Thymus (tissue), 14 donors: ENCODE measurements at places on chromosomes 2 and 18. TPM values are rescaled to one million over a fixed set of nuclear protein-coding genes. Genes with fewer than 3 reads are reported as not detected.
A peak's percentile ranks its signal among the peaks of the same experiment; 100 is the strongest.

GRCh38 chr2:129293326-129293725 lies 686.1 kb upstream of the RAB6C start:
- no peak for DNase-seq

The PJVK gene
- total RNA-seq = 1.6 TPM

- DNase-seq = no peak
Measured at GRCh38 chr2:38672445-38673391, 6.8 kb downstream of the GALM start.

- DNase-seq = no peak
Measured at GRCh38 chr2:562391-563364, 114.5 kb downstream of the TMEM18 start.

DNA sequence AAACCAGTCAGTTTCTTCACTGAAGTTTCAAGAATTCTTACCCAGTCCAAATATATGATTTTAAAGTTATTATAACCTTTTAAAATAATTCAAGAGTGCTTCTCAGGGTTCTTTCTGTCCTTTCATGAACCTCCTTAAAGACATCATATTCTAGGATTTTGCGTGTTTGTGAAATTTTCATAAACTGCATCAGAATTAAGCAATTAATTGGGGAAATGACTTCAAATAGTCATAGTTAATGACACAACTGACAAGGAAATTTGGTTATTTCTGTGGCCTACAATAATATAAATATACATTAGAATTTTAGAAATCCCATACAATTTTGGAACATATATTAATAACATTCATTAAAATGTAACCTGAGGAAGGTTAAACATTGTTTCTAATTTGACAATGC lies 10.5 kb downstream of the CYP27A1 start:
- DNase-seq = no peak

DNA sequence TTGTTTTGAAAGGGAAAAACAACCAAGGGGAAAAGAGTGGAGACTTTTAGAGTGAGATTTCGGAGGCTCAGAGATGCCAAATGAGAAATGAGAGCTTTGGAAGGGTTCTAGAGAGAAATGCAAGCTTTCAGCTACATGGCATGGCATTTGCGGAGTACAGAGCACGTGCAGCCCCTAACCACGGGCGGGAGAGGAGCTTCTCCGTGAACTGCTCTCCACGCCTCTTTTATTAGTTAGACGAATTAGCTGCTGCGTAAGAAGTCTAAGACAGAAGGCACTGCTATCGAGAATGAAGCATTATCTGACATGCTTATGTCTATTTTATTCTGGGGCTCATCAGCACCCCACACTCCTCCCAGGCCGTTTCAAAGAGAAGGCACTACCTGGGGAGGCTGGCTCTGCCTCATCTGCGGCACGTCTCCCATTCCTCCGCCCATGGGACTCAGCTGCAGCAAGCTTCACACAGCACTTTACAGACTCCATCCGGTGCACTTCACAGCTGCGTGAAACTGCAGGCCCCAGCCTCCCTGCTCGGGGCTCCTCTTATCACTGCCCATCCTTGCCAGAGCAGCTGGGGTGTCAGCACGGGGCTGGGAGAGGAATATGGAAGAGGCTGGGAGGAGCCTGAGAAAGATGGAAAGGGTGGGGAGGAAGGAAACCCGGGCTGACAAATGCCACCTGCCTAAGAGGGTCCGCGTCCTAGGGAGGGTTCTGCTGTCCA lies 207.3 kb upstream of the APCDD1 start:
- peak; percentile 55 for DNase-seq

- no peak for DNase-seq
Measured at GRCh38 chr2:213868526-213868925, 542.3 kb upstream of the VWC2L start.

The CD8B2 gene
- 22.1 TPM for total RNA-seq

DNA sequence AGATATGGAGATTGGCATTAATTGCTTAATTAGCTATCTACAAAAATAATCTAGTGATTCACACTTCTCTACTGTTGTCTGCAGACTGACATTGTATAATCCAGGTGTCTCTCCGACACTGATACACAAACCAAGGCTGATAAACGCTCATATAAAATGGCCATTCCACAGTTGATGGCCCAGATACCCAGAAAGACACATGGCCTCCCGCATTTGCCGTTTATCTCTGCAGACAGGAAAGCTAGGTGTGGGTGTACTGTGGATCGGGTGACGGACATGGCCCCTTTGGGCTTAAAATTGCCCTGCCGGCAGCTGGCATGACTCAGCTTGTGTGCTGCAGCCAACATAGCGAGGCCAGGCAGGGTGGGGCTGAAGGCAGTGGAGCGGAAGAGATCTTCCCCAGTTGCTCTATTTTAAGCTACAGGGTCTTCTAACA lies 18.5 kb downstream of the PMAIP1 start:
- DNase-seq = peak; percentile 46

The SERPINB12 gene
- 2.6 TPM for total RNA-seq

DNA sequence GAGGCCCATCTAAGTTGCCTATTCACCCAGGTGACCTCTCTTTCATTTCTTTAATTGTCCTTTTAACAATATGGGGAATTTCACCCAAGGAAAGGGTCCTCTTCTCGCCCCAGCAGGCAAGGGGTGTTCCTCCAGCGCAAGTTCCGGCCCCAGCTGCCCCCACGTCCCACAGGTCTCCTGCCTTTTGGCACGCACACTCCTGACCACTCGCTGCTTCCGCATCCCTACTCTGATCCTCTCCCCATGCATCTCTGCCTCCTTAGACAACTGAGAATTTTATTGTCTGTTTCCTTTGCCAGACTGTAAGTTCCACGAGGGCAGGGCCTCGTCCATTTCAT lies 684 bp upstream of the ARPC2 start:
- DNase-seq = no peak

The CCDC195 gene
- total RNA-seq = not detected

DNA sequence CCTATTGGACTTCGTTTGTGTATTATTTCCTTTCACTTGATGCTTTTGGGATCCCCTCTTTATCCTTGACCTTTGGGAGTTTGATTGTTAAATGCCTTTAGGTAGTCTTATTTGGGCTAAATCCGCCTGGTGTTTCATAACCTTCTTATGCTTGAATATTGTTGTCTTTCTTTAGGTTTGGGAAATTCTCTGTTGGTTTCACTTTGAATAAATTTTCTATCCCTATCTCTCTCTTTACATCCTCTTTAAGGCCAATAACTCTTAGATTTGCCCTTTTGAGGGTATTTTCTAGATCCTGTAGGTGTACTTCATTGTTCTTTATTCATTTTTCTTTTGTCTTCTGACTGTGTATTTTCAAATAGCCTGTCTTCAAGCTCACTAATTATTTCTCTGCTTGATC lies 354.7 kb downstream of the PARD3B start:
- DNase-seq = no peak

The IL36B gene
- not detected for total RNA-seq

The UGT1A9 gene
- total RNA-seq = 0.09 TPM

The PPP1R1C gene
- total RNA-seq = 35.9 TPM

DNA sequence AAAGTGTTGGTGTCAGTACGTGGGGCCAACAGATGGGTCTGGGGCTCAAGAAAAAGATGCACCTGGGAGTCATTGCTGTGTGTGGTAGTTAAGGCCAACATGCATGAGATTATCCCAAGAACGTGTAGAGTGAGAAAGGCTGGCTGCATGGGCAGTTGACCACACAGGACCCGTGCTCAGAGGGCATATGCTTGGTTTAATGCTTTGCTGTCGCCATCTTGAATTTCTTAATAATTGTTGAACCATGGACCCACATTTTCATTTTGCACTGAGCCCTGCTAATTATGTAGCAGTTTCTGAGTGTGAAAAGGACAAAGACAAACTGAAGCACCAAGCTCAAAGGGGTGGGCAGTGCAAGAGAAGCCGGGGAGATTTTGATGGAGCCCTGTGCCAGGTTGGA lies 148.1 kb downstream of the CYP26B1 start:
- DNase-seq = no peak

GRCh38 chr2:173457366-173457765 lies 102.7 kb downstream of the CDCA7 start:
- DNase-seq = no peak

The ASXL3 gene
- total RNA-seq = 0.42 TPM

- no peak for DNase-seq
Measured at GRCh38 chr18:22069916-22070315, 99.5 kb upstream of the GATA6 start.

GRCh38 chr2:42844901-42845821 lies 52.8 kb upstream of the HAAO start:
- DNase-seq = no peak

DNA sequence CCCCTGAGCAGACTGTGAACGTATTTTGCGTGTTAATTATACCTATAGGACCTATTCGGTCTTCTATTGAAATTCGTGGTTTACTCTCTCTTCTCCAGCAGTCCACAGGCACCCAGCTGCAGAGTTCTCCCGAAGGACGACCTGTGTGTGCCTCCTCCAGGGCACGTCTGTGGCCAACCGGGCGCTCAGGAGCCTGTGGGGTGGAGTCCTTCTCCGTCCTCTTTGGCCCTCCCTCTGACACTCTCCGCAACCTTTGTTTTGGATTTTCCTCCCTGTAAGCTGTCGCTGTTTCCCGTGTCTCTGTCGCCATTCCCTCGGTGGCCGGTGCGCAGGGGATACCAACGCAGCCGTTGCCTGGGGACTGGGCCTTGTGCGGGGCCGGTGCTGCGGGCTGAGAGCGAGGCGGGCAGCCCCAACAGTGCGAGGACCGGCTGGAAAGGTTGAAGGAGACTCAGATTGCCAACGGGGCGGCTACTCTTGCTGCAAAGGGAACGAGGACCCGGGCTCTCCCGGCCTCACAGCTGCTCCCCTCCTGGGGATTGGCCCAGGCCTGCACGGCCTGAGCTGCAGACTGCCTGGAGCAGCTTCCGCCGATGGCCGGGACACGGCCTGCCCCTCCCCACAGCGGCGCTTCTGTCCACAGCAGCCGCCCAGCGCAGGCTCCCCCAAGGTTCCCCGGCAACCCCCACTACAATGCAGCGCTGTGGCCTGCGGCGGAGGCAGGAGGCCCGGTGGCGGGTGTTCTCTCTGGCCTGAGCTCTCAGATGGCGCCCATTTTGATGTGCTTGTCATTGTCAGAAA lies 221.0 kb downstream of the MTX2 start:
- no peak for DNase-seq

DNA sequence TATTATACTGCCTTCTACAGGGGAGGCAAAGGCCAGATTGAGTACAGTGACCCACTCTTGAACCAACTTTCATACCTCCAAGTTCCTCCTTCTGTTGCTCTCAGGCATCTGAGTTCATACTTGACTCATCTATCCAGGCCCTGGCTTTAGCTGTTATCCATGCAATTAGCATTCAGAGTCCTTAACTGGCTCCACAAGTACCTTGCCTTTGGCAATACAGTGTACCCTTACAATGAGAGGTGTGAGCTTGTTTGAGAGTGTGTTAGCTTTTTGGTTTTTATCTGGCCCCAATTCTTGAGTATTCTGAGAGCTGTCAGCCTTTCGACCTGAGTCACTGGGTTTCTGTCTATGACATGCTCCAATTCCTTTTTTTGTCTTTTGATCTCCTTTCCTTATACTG lies 60.2 kb downstream of the EHD3 start:
- no peak for DNase-seq

DNA sequence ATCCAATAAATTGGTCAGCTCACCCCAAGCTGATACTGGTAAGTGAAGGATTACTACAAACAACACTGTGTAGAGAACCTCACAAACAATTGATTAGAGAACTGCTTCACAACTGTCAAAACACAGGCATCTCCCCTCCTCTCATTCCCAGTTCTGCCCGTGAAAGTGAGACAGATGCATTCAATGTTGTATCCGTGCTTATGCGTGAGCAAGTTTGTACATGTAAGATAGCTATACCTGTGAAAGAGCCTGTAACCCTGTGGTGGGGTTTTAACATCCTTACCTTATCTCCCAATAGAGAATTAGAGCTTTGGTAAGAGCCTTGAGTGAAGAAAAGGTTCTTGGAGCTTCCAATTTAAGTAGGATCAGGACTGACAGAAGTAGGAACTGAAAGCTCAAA lies 9.1 kb downstream of the MARCHF4 start:
- DNase-seq = no peak

The IRS1 gene
- 7.4 TPM for total RNA-seq

The SKA1 gene
- total RNA-seq = 11.5 TPM

The PROKR1 gene
- total RNA-seq = 0.05 TPM

DNA sequence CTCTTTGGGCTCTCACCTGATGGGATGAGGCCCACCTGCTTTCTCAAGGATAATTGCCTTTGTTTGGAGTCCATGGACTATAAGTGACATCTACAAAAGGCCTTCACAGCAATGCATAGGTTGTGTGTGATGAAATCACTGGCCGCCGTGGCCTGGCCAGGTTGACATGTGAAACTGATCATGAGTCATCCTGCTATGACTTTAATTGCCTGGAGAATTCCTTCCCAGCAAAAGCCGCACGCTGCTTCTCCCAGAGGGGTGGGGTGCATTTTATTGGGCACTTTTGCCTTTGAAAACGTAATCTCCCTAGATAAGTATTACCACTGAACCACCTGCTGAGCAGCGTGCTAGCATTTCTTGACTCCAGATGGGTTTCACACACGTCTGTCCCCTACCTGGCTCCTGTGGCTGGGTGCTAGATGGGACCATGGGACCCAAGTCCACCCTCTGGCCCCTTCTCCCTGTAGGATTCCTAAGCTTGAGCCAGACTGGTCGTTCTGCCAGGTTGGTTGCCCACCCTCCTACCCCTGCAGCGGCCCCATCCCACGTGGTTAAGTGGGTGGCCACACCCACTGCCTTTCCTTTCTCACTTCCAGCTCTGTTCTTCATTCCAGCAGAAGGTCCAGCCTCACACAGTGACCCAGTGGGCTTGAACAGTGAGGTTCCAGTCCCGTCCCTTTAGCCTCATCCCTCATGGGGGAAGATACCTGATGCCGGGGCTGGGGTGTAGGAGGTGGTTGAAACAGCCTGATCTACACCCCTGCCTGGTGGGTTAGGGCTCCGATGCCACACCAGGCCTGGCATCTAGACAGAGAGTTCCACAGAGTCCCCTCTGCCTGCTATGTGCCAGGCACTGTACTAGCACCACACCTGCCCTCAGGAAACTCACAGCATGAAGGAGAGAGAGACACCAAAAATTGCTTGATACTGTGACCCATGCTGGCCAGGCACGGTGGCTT lies 89.6 kb downstream of the GBX2 start:
- no peak for DNase-seq

The UGT1A5 gene
- total RNA-seq = 0.09 TPM

The CAD gene
- 14.8 TPM for total RNA-seq

The SKOR2 gene
- not detected for total RNA-seq

- DNase-seq = no peak
Measured at GRCh38 chr2:140577453-140577852, 1553.4 kb downstream of the LRP1B start.

GRCh38 chr2:55107436-55107835 lies 57.2 kb upstream of the RTN4 start:
- DNase-seq = no peak

DNA sequence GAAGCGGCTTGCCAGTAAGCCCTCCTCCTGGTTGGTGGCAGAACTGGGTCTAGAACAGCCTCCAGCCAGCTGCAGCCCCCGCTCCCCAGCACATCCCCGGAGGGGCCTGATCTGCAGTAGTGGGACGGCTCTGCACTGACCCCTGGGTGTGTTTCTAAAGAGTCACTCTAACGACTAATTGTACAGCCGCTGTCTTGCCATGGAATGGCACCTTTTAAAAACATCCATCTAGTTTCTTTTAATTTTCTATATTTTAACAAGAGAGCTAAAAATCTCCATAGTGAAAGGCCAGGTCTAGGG lies 82.0 kb downstream of the MTCL1 start:
- DNase-seq = no peak

- DNase-seq = no peak
Measured at GRCh38 chr18:8396254-8396653, 213.0 kb upstream of the RAB12 start.

The PLGLB1 gene
- 3.0 TPM for total RNA-seq

The AOX1 gene
- 0.42 TPM for total RNA-seq

GRCh38 chr2:4101936-4102335 lies 398.6 kb downstream of the DCDC2C start:
- DNase-seq = no peak

- no peak for DNase-seq
Measured at GRCh38 chr2:189515264-189515663, 65.3 kb downstream of the SLC40A1 start.

The CCDC68 gene
- total RNA-seq = 0.52 TPM
